ENCODE measurements at places on chromosomes 2 and 18.
A peak's percentile ranks its signal among the peaks of the same experiment; 100 is the strongest.

- no peak for DNase-seq
These were observed 46.5 kb downstream of the PLEK start for GRCh38 chr2:68411397-68412126.

DNA sequence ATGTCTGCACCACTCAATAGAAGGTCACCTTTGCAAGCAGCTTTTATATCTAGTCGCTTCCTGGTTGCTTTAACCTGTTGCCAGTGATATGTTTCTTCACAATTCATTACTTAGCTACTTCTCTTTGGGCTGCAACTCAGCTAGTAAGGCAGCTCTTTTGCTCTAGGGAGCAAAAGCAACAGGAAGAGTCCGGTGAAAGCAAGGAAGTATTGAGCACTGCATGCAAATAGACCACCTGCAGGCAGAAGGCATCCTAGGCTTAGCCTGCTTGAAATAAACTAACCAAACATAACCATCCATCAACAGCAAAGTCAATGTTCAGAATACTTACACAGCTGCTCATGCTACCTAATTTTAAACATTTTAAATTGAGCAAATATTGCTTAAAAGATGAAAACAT, 529.2 kb upstream of the LINC00305 start:
- no peak for DNase-seq

GRCh38 chr2:65199166-65199565, 28.5 kb upstream of the ACTR2 start:
- DNase-seq = no peak

- DNase-seq = no peak
These were observed 210.1 kb upstream of the RAB6C start for GRCh38 chr2:129769185-129769991.

DNA sequence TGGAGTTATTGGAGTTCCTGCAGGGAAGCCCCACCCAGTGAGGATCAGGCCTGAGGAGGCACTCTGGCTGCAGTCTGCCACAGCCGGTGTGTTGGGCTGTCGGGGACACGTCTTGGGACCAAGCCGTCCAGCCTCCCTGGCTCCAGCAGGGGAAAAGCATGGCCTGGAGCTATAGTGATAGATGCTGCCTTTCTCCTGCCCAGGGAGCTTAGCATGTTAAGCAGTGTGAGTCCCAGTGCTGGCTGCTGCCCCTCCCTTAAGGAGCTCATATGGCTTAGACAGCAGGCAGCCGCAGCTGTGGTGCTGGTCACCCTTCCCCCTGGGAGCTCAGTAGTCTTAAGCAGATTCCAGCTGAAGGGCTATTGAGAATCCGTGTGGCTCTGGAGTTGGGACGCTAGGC, 78.9 kb downstream of the CERS6 start:
- DNase-seq = no peak

DNA sequence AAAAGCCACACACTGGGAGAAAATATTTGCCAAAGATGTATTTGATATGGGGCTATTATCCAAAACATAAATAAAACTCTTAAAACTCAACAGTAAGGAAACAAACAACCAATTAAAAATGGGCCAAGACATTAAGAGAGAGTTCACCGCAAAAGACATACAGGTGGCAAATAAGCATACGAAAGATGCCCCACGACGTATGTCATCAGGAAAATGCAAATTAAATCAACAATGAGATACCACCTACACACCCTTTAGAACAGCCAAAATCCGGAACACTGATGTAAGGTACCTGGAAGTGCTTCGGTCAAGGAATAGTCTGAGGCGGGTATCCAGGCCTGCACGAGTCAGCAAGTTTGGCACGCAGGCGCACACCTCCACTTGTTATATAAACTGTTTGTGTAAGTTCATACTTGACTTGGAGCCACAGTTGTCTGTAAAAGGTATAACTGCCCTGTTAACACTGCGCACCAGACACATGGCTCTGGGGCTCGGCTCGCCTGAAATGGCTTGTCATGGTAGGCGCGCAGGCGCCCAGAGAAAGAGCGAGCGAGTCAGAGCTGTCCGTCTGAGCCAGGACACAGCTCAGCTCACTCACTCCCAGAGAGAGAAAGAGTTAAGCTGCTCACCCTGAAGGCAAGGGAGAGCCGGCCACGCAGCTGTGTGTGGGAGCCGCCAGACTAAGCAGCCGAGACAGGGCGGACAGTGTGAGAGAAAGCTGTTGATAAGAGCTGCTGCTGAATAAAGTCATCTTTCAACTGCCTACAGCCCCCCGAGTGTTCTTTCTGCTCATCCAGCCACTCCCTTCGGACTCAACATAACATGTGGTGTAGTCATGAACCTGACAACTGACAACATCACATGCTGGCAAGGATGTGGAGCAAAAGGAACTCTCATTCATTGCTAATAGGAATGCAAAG, 87.3 kb downstream of the HNRNPLL start:
- no peak for DNase-seq

DNA sequence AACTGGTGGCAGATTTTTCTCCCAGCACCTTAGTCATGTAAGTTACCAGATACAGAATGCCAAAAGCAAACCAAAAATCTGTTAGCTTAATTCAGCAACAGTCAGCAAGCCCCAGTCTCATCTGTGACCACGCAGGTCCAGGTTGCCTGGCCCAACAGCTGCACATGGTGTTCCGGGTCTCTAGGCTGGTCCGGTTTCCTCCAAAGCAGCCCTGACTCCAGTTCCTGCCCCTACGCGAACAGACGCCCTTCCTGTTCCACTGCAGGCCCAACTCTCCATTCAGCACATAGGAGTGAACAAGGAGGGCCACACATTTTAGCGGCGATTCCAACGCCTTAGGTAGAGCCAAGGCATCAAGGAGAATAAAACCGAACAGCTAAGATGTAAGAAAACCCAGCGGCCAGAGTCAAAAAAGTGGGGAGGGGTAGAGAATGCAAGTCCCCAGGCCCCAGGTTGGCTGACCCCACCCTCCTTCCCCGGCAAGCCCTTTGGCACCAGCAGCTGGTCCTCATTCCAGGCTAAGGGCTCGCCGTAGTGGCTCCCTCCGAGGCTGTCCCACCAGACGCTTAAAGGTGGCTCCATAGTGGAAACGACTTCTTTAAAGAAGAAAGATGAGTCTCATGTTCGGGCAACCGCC, 1.5 kb downstream of the STK25 start:
- no peak for DNase-seq

DNA sequence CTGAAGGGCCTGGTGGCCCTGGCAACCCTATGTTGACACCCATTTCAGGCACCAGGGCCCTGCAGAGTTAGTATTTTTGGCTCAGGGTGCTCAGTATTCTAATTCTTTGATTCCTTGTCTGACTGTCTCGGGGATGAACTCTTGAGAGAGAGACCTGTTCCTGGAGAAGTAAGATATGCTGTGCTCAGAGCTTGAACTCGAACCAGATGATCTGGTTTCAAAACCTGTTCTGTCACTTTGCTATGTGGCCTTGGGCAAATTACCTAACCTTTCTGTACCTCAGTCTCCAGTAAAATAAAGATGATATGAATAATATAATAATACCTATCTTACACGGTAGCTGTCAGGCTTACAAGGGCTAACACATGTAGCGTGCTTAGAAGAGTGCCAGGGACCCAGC, 294.2 kb downstream of the DYSF start:
- DNase-seq = no peak

DNA sequence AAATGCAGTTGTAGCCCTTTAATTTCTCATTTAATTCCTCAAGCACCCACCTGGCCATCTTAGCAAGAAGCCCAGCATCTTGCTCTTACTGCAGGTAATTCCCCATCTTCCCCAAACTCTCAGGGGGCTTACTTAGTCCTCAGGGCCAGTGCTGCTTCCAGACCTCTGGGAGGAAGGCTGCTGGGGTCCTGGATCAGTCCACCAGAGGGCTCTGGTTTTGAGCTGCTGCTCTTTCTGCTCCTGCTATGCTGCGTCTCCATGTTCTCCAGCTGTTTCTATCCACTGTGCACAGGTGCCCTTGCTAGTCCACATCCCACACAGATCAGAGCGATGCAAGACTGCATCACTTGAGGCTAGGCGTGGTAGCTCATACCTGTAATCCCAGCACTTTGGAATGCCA, 34.5 kb upstream of the TMEM87B start:
- DNase-seq = no peak

- DNase-seq = no peak
These were observed 13.7 kb downstream of the RAPGEF4 start for GRCh38 chr2:172749388-172749787.

- DNase-seq = no peak
These were observed 61.1 kb downstream of the ODC1 start for GRCh38 chr2:10387033-10387432.

DNA sequence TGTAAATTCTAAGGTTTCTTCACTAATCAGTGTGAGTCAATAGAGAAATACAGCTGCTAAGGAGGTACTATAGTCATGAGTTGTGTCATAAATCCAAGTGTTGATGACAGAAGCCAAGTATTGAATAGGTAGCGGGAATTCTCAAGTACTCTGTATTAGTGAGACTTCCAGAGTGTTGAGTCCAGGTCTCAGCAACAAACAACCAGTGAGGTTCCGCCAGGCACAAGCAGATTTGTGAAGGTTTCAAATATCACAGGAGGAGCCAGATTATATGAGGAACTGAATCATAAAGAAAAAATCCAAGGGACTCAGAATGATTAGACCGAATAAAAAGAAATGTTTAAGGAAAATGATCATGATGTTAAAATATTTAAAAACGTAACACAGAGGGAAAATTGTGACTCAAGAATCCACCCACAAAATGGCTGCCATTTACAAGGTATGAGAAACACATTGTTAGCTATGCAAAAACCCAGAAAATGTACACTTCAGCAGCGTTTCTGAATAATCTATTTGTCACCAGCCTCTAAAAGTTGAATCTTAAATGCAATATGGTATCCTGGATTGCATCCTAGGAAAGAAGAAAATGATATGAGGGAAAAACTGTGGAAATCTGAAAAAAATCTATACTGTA, 27.3 kb upstream of the EVA1A start:
- DNase-seq = no peak

DNA sequence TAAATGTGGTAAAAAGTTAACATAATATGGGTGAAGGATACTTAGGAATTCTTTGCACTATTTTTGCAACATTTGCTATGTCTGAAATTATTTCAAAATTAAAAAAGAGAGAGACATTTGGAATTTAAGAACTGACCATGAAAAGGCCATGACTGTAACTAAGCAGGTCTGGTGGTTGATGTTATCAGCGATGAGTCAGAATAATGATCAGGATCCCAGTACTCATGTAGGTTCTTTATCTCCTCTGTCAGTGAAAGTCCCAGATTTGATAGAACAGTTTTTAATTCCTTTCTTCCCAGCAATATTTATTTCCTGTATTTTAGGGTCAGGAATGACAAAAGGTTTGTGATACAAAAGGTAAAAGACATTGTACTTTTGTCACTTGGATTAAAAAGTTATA, 242.4 kb upstream of the ZNF521 start:
- no peak for DNase-seq

- no peak for DNase-seq
These were observed 303.7 kb downstream of the PTGR3 start for GRCh38 chr18:74905247-74905646.

GRCh38 chr2:120134263-120134662, 88.9 kb downstream of the TMEM185B start:
- DNase-seq = no peak

DNA sequence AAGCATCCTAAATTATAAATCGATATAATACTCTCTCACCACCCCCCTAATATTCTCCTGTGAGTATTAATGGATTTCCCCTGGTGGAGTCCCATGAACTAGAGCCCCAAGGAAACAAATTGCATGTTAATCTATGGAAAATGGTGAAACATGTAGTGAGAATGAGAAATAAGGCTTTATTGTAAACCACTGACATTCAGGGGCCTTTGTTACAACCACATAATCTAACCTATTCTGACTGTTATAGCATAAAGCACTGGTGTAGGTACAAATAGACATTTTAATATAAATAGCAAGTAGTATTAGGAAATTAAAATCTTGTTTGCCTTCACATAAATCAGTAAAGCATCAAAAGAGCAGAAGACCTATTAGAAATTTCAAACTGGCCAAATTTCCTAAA, 65.3 kb upstream of the TLK1 start:
- DNase-seq = no peak

DNA sequence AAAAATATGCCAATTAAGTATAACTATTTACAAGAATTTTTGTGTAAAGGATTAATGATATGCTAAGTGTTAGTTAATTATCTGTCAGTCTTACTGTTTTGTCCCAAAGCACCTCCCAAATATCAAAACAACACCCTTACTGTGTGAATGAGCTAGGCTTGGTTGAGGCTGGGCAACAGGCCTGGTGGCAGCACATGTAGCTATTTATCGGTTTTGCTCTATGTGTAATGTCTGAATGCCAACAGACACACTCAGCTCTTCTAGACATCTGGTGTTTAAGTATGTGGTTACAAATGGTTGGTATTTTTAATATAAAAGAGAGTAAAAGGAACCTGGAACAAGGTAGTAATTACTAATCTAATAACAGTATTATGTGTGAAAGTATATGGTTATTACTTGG, 175.3 kb downstream of the RAB3GAP1 start:
- no peak for DNase-seq

- no peak for DNase-seq
These were observed 97.0 kb upstream of the PAPOLG start for GRCh38 chr2:60659026-60659425.

DNA sequence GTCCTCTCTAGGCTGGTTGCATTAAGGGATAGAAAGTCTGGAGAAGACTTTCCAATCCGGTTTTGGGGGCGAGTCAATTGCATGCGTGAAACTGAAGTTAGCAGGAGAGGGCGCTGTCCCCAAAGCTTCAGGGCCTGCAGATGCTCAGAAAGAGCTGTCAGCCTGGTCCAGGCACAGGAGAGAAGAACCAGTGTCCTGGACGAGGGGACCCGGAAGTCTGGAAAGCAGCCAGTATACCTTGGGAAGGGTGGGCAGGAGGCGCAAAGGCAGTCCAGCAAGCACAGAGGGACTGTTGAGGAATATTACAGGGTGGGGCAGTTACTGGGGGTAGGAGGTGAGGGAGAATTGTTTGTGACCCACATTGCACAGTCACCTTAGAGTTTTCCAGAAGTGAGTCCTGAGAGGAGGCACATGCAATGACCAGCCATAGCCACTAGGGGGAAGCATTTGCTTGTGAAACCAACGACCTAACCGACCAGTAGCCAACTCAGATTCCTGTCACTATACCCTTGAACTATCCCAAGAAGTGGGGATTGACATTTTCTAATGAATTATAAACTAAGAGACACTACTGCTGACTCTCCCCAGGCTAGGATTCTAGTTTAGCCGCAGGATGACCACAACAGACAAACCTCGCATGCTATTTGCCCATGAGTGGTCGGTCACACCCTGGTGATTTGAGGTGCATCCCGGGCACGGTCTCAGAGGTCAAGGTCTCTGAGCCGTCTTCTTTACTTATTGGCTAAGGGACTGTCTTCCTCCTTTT, 172.8 kb downstream of the RDH14 start:
- DNase-seq = peak; percentile 25

- DNase-seq = no peak
These were observed 111.7 kb upstream of the AGAP1 start for GRCh38 chr2:235382179-235382578.

All from stimulated activated CD4-positive, alpha-beta T cell treated with anti-CD3 and anti-CD28 coated beads, Interleukin-1b, Interleukin-23, amount 100 ng/mL, for 24 hours (primary cell).